Caco-2 (cell line): ENCODE measurements at places on chromosomes 16 and 17. TPM values are rescaled to one million over a fixed set of nuclear protein-coding genes. Genes with fewer than 3 reads are reported as not detected.

DNA sequence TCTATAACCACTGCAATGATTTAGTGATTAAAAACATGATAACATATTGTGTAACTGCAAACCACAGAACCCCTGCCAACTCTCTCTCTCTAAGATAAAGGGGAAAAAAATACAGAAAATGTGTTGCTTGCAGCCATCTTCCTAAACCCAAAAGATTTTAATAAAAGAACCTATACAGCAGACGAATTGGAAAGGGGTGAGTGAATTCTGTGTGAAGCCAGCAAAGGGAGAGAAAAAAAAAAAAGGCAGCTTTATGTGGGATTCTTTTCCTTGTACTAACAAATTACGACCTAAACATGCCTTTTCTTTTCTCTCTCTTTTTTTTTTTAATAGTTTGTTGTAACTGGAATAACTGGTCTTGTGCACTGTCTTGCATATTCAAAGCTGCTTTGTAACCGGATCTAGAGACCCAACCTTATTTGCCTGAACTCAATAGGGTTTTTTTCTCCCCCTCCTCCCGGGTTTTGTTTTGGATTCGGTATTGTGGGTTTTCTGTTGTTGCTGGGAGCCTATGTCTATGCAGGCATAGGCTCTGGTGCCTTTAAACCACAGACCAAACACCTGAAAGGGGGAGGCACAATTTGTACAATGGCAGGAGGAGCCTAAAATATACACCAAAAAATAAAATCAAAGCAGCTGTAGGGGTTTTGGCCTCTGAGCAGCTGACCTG lies 7.0 kb upstream of the ZFHX3 start:
- no peak for DNase-seq

GRCh38 chr17:37744961-37745800 lies at the start of gene HNF1B:
HNF1B (minus strand) TSS chr17:37745059; CDS start chr17:37744884, 175 bp downstream.
- DNase-seq, result peak; percentile 87

DNA sequence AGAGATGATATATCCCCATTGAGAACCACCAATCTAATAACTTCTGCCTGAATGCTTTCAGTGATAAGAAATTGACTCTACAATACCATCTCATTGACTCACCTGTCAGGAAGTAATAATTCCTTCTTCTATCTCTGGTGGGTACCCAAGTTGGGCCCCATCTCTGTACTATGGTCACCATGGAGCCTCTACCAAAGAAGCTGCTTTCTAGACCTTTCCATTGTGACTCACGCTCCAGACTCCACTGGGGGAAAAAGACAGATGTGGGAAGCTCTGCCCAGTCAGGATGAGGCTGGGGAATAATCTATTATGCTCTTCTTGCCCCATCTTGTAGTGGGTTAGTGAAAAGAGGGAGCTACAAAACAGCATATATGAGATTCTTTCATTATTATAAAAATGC lies 100.4 kb downstream of the COPRS start:
- no peak for DNase-seq

- DNase-seq, result no peak
These were observed 343.0 kb upstream of the DYNLRB2 start for GRCh38 chr16:80197741-80198201.

DNA sequence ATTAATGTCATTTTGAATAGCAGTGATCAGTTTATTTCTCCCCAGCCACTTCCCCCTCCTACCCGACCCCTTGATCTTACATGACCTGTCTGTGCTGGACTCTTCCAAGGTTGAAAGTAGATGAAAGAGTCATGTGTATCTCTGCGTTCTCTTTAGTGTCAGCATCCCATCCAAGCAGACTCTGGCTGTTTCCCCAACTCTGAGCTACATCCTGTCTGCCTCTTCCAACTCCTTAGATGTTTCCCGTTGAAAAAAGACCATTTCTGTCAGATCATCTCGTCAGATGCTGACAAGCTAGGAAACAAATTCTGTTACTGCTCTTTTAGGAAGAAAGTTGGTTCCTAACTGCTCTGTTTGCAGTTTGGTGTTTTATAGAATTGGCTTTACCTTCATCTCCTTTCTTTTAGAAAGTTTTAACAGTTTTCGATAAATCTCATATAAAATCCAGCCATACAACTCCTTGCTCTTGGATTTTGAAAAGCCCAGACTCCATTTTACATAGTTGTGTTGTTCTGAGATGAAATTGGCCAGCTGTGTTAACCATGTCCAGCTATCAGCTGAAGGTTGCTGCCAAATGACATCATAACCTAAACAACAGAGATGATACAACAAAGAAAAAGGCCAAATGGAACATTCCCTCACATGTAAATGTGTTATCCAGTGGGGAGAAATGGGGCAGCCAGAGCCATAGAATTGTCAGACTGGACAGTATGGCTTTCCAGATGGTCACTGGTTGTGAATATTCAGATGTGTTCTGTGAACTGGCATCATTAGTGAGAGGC lies 43.5 kb downstream of the CYB561 start:
- no peak for DNase-seq

DNA sequence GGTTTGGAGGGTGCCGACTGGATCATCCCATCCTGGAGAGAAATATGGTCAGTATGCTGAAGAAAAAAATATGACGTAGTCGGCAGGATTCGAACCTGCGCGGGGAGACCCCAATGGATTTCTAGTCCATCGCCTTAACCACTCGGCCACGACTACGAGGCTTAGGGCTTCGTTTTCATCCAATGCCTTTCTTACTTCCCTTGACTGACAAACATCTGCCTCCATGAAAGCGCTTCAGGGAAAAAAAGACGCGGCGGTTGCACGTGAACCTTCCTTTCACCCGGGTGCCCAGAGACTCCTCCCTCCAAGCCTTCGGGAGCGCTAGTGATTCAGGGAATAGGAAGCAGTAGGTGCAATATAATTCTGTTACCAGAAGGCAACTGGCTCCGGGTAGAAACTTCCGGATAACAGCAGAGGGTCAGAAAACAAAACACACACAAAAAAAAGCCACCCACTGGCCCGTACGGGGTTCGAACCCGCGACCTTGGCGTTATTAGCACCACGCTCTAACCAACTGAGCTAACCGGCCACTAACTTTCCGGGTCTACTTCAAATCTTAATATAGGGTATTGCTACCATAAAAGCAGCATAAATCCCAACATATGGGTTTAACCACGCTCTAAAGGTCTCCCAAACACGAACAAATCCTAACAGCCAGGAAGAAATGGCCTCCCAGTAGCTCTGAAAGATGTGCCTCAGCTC lies 16.3 kb upstream of the AURKB start:
- peak; percentile 77 for DNase-seq

DNA sequence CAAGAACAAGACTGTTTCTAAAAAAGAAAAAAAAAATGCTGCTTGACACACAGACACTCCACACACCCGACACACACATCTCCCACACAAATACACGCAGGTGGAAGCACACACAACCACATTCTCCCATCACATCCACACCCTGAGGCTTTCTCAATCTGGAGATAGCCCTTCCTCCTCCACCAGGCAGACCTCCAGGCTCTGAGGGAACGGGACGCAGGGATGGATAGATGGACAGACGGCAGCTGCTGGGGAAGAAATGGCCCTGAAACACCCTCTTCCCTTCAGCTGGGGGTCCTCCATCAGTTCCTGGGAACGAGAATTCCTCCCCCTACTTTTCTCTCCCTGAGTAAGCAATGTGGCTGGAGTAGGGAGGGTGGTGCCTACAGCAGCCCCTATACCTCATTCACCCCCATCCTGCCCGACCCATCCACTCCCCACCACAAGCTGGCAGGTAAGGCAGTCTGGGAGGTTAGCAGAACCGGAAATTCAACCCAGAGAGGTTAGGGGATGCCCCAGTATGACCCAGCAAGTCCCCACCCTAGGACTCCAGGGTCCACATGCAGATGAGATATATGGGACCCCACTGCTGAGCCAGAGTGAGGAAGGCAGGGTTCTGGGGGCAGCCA lies 4.1 kb upstream of the LITAFD start:
- no peak for DNase-seq

GRCh38 chr17:63845509-63845908 lies 3.0 kb upstream of the SMARCD2 start:
- no peak for DNase-seq

- DNase-seq, result peak; percentile 95
These were observed 2.4 kb downstream of the NAGS start for GRCh38 chr17:44006598-44007345.

- DNase-seq, result no peak
These were observed 112.3 kb downstream of the HS3ST2 start for GRCh38 chr16:22926105-22926751.

DNA sequence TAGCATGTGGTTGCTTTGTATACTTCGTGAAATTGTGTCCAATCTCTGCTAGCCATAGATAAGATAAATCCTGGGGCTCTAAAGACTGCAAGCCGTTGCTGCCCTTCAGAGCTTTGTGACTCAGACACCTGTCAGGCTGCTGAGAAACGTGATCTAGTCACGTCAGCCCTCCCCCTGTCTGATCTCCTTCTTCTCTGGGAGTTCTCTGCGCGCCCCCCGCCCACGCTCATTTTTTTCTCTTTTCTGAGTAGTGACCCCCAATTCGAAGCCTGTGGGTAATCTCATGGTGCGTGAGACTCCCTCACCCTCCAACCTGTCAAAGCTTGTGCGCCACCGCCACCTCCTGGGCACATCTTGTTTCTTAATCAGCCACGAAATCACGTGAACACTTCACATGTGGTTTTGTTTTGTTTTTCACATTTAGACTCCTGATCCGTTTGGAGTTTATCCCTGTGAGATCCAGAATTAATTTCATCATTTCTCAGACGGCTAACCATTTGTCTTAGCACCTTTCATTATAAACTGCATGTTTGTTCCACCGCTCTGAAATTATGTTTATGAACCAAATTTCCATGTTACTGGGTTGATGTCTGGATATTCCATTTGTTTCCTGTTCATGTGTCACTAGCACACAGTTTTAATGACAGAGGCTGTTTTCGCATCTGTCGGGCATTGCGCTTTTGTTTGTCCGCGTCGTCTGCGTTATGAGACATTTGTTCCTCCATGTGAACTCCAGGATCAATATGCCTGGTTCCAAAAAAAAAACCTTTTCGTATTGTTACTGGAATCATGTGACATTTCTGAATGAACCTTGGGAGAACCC lies 977 bp upstream of the ZNF778 start:
- DNase-seq, result peak; percentile 75

- no peak for DNase-seq
These were observed 3.3 kb downstream of the ARSG start for GRCh38 chr17:68294617-68295016.

DNA sequence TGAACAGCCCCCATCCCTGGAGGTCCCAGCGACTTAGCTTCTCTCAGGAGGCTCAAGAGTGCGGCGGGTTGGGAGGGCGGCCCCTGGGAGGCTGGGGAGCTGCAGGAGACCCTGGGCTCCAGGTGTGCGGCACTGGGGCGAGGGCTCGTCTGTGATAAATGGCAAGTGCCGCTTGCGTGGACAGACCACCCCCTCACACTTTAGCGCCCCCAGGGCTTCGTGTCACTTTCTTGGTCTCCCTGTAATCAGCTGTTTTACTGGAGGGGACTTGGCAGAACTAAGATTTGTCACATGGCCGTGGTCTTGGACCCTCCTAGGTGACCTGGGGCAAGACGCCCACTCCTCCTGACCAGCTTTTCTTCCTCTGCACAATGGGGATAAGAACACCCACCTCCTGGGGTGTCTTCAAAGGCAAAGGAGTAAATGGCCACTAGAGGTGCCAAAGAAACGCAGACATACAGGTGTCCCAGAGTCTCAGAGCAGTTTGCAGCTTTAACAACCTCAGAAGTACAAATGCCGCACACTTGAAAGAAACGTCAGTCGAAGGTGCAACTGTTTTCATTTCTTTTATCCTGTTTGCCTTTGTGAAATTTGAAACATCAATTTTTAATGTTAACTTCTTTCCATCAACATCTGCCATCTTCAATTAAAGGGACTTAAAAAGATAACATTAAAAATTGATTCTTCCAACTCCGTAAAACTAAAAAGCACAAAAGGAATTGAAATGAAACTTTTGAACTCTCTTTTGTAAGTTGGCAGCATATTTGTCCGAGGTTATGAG lies 946 bp downstream of the OSGIN1 start:
- peak; percentile 71 for DNase-seq

DNA sequence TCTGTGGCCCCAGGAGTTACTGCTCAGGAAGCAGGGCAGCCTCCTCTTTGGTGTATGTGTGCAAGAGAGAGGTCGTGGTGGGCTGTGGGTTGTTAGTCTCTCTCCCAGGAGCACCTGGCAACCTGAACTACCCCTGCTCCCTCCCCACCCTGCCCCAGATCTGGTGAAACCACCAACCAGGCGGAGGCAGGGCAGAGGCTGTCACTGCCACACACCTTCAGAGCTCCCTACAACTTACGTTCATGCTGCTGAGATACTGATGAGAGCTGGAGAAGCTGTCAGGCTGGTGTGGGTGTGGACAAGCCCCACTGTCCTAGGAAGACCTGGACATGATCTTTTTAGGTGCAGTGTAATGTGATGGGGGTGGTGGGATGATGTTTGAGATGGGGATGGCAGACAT lies 24.3 kb downstream of the GOSR2 start:
- DNase-seq, result no peak

DNA sequence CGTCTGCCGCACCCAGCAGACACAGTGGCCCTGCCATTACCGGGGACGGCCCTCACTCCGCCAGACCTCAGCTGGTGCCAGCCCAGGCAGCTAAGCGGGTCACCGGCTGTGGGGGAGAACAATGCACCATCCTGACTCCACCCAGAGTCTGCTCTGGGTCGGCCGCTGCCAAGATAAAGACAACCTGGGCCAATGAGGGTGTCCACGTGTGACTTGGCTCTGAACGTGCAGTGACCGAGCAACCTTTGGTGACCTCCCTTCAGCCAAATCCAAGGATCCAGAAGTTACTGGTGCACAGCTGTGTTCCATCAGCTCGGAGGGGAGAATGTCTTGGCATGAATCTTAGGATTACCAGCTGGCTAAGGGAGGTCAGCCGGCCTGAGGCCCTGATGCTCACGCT lies 155.9 kb downstream of the NTN1 start:
- DNase-seq, result no peak

DNA sequence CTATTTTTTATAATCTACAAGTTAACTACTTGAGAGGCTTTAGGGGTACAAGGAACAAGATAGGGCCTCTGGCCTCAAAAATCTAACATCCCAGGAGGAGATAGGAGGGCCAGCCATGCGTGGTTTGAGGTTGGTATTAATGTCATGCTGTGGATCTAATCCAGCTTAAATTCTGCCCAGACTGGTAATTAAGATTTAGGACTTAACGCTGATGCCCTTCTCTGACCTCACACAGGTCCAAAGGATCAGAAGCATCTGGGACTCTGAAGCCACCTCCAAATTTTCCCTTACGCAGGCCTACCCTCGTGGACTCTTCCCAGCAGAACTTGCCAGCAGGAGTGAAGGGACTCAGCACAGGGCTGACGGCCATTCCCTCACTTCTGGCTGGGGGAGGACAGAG lies 15.1 kb downstream of the SLC6A4 start:
- DNase-seq, result no peak

The CHST4 gene
- not detected in 2 replicates for total RNA-seq

The SHCBP1 gene
- 21.8 and 23.3 TPM in 2 replicates for total RNA-seq

The SYCE1L gene
- 4.8 and 8.2 TPM in 2 replicates for total RNA-seq

The MGRN1 gene
- total RNA-seq, result 67.1 and 72.3 TPM in 2 replicates
